Type B pancreatic cell (in vitro differentiated cells): ENCODE measurements at places on chromosomes 3 and 15. TPM values are rescaled to one million over a fixed set of nuclear protein-coding genes. Genes with fewer than 3 reads are reported as not detected.

DNA sequence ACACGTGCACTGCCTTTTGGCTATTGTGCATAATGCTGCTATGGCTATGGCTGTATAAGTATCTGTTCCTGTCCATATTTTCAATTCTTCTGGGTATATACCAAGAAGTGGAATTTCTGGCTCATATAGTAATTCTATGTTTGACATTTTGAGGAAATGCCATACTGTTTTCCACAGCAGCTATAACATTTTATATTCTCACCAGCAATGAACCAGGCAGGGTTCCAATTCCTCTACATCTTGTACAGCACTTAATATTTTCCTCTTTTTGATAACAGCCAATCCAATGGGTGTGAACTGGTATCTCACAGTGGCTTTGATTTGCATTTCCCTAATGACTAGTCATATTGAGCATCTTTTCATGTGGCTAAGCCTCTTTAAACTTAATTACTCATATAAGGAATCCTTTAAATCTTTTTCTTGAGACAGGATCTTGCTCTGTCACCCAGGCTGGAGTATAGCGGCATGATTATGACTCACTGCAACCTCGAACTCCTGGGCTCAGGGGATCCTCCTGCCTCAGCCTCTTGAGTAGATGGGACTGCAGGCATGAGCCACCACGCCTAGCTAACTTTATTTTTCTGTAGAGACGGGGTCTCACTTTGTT is 38.1 kb upstream of the IGDCC4 start:
- H3K36me3 ChIP-seq, result peaks cover 22% of the 10 kb centered on the region
- H3K4me1 ChIP-seq, result no peaks in the 10 kb centered on the region
- no peak overlapping the region for H3K4me3 ChIP-seq
- no peaks in the 10 kb centered on the region for H3K27me3 ChIP-seq
- no peak overlapping the region for H3K27ac ChIP-seq

- H3K27ac ChIP-seq, result peak overlapping the region; percentile 96
- DNase-seq, result no peak
- H3K27me3 ChIP-seq, result no peaks in the 10 kb centered on the region
Observed at GRCh38 chr3:100401674-100402041, 319 bp downstream of the LNP1 start.

DNA sequence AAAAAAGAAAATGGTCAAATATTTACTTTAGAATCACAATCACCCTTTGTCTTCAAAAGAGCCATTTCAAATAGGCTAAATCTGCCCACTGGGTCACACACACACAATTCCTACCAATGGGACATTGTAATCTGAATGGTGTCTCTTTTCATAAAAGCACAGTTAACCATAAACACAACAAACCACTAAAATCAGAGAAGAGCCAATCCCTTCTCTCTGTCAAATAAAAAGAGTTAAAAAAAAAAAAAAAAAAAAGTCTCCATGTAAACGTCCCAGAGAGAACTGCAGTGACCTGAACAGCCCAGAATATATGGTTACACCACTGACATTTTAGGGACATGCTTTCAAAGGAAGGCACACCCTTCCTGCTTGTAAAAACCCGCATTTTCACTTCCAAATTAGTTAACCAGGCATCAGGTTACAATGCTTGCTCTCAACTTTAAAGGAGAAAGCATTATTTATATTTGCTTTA is 63.7 kb downstream of the PRICKLE2 start:
- peaks cover 34% of the 10 kb centered on the region for H3K4me1 ChIP-seq
- H3K36me3 ChIP-seq, result peaks cover 38% of the 10 kb centered on the region
- no peaks in the 10 kb centered on the region for H3K27me3 ChIP-seq
- no peak for DNase-seq
- peak overlapping the region; percentile 40 for H3K4me3 ChIP-seq
- H3K27ac ChIP-seq, result peak overlapping the region; percentile 67

DNA sequence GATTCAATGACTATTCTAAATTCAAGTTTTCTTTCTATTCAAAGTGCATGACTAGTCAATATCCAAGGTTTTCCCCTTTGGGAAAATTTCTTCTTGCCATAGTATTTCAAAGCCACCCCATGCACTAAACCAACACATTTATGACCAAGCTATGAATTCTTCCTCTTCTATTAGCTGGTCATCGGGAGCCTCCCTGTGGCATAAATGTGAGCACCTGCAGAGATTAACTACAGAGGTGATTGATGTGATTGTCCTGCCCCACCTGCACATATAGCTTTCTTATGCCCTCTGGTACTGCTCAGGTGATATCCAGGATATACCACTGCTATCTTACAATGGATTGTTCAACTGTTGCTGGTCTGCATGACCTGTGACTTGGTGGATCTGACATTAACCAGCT is 694.9 kb downstream of the ZBBX start:
- no peak for DNase-seq
- H3K4me3 ChIP-seq, result no peak overlapping the region
- H3K4me1 ChIP-seq, result no peaks in the 10 kb centered on the region
- H3K27ac ChIP-seq, result no peak overlapping the region

DNA sequence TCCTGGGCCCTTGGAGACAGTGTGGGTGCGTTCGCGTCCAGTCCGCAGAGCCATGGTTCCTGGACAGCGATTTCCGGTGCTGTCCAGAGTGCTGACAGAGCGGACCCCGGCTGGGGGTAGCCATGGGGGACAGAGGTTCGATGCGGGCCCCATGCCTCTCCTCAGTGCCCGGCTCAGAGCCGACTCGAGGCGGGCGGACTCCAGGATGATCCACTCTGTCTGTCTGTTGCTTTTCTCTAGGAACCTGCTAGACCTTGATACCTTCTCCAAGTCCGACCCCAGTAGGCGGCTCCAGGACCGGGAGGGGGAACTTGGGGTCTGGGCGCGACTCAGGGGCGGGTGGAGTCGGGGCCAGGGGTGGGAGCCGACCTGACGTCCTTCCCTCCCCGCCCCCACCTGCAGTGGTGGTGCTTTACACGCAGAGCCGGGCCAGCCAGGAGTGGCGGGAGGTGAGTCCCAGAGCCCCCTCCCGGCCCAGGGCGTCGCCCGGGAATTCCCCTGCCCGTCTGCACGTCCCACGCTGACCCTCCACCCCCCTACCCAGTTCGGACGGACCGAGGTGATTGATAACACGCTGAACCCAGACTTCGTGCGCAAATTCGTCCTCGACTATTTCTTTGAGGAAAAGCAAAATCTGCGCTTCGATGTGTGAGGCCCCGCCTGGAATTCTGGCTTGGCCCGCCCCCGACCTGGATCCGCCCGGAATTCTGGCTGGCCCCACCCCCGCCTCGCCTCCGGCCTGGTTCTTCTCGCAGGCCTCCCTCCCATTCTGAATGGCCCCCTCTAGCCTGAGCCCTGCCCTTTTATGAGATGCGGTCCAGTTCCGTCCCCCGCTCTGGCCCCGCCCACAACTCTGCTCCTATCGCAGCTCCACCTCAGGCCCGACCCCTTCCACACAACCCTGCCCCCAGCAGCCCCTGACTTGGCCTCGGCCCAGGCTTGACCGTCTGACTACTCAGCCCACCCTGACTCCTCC is 1.0 kb downstream of the CPNE9 start:
- H3K4me1 ChIP-seq, result no peaks in the 10 kb centered on the region
- H3K4me3 ChIP-seq, result peak overlapping the region; percentile 79
- peaks cover 50% of the 10 kb centered on the region for H3K27me3 ChIP-seq
- no peak overlapping the region for H3K27ac ChIP-seq
- peak; percentile 75 for DNase-seq
- peaks cover 6% of the 10 kb centered on the region for H3K36me3 ChIP-seq

GRCh38 chr3:135444058-135444457 is 521.5 kb upstream of the PPP2R3A start:
- H3K36me3 ChIP-seq, result no peaks in the 10 kb centered on the region
- no peak overlapping the region for H3K4me3 ChIP-seq
- H3K27ac ChIP-seq, result no peak overlapping the region
- peaks cover 7% of the 10 kb centered on the region for H3K27me3 ChIP-seq

The LRRC2 gene
- total RNA-seq, result 0.31 TPM in 2 replicates

The PPP1R14D gene
- total RNA-seq, result 0.70 and 1.0 TPM in 2 replicates
